ENCODE measurements at places on chromosomes 5 and 9. TPM values are rescaled to one million over a fixed set of nuclear protein-coding genes. Genes with fewer than 3 reads are reported as not detected.

The CANX gene
- total RNA-seq, result 792 TPM

The PCDHA3 gene
- total RNA-seq, result 1.1 TPM

DNA sequence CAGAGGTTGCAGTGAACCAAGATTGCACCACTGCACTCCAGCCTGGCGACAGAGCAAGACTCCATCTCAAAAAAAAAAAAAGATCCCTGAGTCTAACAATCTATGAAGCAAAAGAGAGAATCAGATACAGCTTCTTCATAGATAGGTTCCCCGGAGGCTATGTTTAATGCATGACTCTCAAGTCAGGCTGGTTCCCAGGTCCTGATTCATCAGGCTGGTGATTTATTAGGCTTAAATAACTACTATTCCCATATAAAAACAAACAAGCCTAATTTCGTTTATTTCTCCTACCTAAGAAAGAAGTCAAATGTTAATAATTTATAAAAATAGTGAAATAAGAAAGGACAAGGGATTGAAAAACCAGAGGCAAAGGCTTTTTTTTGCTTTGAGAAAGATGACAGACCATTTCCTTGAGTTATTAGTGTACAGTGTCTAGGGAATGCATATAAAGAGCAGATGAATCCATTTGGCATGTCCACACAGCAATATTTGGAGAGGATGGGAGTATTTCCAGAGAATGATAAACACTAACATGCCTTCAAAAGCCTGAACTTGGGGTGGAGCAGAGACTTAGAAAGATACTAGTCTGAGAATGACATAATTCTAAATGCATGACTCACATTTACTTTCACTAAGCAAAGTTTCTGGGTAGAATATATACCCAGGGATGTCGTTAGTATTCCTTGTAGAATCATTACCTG, 115.3 kb downstream of the NREP start:
- H3K4me3 ChIP-seq, result no peak overlapping the region
- DNase-seq, result peak; percentile 66
- H3K27ac ChIP-seq, result no peak overlapping the region
- H3K27me3 ChIP-seq, result no peaks in the 10 kb centered on the region
- H3K4me1 ChIP-seq, result no peaks in the 10 kb centered on the region
- H3K36me3 ChIP-seq, result no peaks in the 10 kb centered on the region

DNA sequence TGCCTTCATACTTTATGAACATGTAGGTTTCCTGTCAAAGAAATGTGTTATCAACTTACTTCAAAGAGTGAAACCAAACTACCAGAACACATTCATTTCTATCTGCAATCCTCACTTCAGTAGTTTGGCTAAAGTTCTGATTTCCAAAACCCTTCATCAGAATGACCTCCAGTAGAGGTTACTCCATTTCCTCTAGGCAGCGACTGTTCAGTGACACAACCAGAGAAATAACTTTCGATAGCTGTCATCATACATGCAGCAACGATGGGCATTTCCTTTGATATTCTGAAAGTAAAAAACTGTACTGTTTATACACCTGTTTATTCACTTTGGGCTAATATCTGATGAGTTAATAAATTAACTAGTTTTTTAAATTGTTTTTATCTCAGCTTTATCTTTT, 532.5 kb upstream of the IZUMO3 start:
- H3K27me3 ChIP-seq, result no peaks in the 10 kb centered on the region
- H3K27ac ChIP-seq, result no peak overlapping the region
- H3K4me1 ChIP-seq, result no peaks in the 10 kb centered on the region
- no peak overlapping the region for H3K4me3 ChIP-seq
- H3K36me3 ChIP-seq, result no peaks in the 10 kb centered on the region

The SPINK6 gene
- not detected for total RNA-seq

DNA sequence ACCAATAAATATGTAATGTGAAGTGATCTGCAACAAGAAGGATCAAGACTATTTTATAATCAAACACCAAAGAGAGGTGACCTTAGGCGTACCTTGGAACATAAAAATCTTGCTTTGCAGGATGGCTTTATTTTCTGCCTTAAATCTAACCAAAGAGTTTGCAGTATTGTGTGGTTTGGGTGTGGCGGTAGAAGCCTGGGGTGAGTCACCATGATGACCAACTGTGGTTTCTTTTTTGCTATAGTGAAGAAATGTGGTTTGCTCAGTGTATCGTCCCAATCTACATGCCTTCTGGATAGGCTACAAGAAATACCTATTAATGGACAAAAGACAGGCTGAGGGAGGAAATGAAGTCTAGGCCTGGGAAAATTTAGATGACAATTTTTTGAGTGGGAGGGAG, 5.1 kb upstream of the CAST start:
- no peak overlapping the region for H3K4me3 ChIP-seq
- H3K36me3 ChIP-seq, result no peaks in the 10 kb centered on the region
- H3K4me1 ChIP-seq, result peaks cover 41% of the 10 kb centered on the region
- H3K27ac ChIP-seq, result peak overlapping the region; percentile 58
- DNase-seq, result peak; percentile 96

DNA sequence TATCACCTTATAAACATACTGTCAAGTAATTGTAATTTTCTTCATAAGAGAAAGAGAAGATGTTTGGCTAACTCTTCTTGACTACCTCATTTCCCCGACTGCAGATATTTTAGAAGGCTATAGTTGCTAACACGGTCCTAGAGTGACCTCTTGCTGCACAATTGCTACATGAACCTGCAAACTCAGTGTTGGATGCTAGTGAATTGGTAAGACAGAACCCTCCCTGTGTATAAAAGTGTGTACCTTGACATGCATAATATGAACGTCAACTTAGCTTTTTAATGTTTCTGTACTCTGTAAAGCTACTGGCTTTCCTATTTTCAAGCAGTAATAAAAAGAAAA, 46.7 kb upstream of the CER1 start:
- peaks cover 4% of the 10 kb centered on the region for H3K27me3 ChIP-seq
- no peak overlapping the region for H3K27ac ChIP-seq
- H3K4me3 ChIP-seq, result no peak overlapping the region
- H3K4me1 ChIP-seq, result no peaks in the 10 kb centered on the region
- peak; percentile 7 for DNase-seq
- H3K36me3 ChIP-seq, result no peaks in the 10 kb centered on the region

The RASGRF2 gene
- 8.5 TPM for total RNA-seq

The PCDHB12 gene
- 0.87 TPM for total RNA-seq

The TAS2R1 gene
- total RNA-seq, result not detected

DNA sequence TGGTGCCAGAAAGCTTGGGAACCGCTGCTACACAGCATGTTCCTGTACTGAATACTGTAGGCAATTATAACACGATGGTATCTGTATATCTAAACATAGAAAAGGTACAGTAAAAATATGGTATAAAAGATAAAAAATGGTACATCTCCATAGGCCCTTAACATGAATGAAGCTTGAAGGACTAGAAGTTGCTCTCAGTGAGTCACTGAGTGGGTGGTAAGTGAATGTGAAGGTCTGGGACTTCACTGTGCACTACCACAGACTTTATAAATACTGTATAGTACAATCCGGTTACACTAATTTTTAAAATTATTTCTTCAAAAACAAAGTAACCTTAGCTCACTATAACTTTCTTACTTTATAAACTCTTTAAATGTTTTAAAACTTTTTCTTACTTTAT, 819.9 kb upstream of the GRAMD2B start:
- no peak overlapping the region for H3K27ac ChIP-seq
- H3K27me3 ChIP-seq, result no peaks in the 10 kb centered on the region
- H3K36me3 ChIP-seq, result no peaks in the 10 kb centered on the region
- no peak overlapping the region for H3K4me3 ChIP-seq
- DNase-seq, result peak; percentile 63

GRCh38 chr9:96289392-96289791, 12.6 kb downstream of the HSD17B3 start:
- no peak overlapping the region for H3K4me3 ChIP-seq
- no peak overlapping the region for H3K27ac ChIP-seq
- no peaks in the 10 kb centered on the region for H3K36me3 ChIP-seq
- H3K4me1 ChIP-seq, result peaks cover 4% of the 10 kb centered on the region
- H3K27me3 ChIP-seq, result no peaks in the 10 kb centered on the region
- DNase-seq, result no peak

- no peaks in the 10 kb centered on the region for H3K36me3 ChIP-seq
- H3K27ac ChIP-seq, result no peak overlapping the region
- H3K27me3 ChIP-seq, result no peaks in the 10 kb centered on the region
- H3K4me3 ChIP-seq, result no peak overlapping the region
- no peak for DNase-seq
- H3K4me1 ChIP-seq, result no peaks in the 10 kb centered on the region
These were observed 677.1 kb downstream of the DTWD2 start for GRCh38 chr5:118311103-118311819.

DNA sequence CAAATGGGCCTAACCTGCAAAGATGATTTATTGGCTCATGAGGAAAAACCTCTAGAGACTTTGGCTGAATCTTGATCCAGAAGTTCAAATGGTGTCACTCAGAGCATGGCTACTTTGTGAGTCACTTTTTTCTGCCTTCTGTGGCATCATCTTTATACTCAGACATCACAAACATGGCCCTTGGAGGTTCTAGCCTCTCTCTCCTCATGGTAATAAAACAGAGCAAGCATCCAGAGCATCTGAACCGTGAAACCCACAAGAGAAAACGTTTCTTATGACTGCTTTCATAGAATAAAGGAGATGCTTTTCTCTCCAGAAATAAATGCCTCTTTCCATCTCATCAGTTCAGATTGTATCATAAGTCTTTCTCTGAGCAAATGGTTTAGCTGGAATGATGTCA, 780.3 kb downstream of the KCTD16 start:
- H3K27ac ChIP-seq, result no peak overlapping the region
- H3K4me1 ChIP-seq, result no peaks in the 10 kb centered on the region
- no peaks in the 10 kb centered on the region for H3K27me3 ChIP-seq
- no peaks in the 10 kb centered on the region for H3K36me3 ChIP-seq
- H3K4me3 ChIP-seq, result no peak overlapping the region

DNA sequence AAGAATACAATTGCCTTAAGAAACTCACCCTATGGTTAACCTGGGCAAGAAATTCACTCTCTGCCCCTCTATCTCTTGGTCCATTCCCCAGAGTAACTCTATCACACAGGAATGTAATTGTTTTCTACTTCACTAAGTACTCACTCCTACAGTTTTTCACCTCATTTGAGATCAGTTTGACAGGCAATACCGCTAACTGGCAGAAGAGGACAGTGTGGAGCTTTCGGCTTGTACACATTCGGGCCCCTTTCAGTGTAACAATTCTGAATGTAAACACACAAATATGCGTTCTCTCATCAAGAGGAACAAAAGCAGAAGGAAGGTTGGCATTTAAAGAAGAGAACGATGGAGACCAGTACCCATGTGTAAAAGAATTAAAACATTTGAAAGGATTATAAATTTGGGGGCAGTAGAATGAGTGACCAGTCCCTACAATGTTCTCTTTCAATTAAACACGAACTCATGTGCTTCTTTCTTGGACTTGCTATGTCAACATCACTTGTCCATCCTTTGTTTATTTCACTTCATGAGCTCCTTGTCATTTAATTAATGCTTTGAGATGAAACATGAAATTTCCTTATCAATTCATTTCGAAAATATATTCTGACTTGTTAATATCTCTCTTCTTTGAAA, 188.5 kb upstream of the GRAMD2B start:
- H3K4me3 ChIP-seq, result no peak overlapping the region
- DNase-seq, result peak; percentile 18
- H3K27me3 ChIP-seq, result no peaks in the 10 kb centered on the region

- H3K36me3 ChIP-seq, result no peaks in the 10 kb centered on the region
- peaks cover 9% of the 10 kb centered on the region for H3K27me3 ChIP-seq
- peak overlapping the region; percentile 32 for H3K4me3 ChIP-seq
- peak overlapping the region; percentile 9 for H3K27ac ChIP-seq
- H3K4me1 ChIP-seq, result peaks cover 30% of the 10 kb centered on the region
- peak; percentile 72 for DNase-seq
These were observed 3.9 kb downstream of the RASGRF2 start for GRCh38 chr5:80963966-80964481.

The PDZD2 gene
- 10.3 TPM for total RNA-seq

The PTGR1 gene
- 36.9 TPM for total RNA-seq

The PDGFRB gene
- 96.6 TPM for total RNA-seq

- peaks cover 5% of the 10 kb centered on the region for H3K4me1 ChIP-seq
- no peaks in the 10 kb centered on the region for H3K27me3 ChIP-seq
- H3K27ac ChIP-seq, result no peak overlapping the region
- no peak for DNase-seq
- no peak overlapping the region for H3K4me3 ChIP-seq
These were observed 14.0 kb downstream of the AQP7 start for GRCh38 chr9:33388110-33388994.

- no peak overlapping the region for H3K4me3 ChIP-seq
- no peaks in the 10 kb centered on the region for H3K4me1 ChIP-seq
- no peak overlapping the region for H3K27ac ChIP-seq
- H3K36me3 ChIP-seq, result no peaks in the 10 kb centered on the region
These were observed 214.8 kb downstream of the PAX5 start for GRCh38 chr9:36818965-36819870.

The MBLAC2 gene
- total RNA-seq, result 4.3 TPM

DNA sequence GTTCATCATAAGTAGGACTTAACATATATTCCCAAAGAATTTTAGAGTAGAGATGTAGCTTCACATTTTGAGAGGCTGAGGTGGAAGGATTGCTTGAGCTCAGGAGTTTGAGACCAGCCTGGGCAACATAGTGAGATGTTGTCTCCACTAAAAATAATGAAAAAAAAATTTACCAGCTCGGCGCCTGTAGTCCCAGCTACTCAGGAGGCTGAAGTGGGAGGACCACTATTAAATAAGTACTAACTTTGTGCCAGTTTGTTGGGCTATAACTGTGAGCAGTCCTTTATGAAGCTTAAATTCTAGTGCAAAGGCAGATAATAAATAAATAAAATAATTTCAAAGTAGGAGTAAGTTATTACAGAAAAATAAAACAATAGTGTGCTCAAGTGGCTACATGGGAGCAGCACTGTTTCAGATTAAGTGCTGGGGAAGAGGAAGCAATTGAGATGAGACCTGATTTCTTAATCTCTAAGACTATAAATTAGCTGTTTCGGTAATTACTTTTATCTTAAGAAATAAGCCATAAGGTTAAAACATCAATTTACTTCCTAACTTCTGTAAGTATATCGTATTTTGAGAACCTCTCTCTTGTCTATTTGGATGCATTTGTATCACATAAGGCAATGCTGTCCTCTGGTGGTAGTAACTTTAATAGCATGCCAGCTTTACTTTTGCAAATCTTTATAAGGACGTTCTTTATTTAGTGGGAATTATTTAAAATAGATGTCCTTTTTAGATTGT, 98.9 kb downstream of the CSNK1G3 start:
- DNase-seq, result peak; percentile 46
- H3K4me1 ChIP-seq, result no peaks in the 10 kb centered on the region
- H3K27ac ChIP-seq, result no peak overlapping the region
